ENCODE measurements at places on chromosomes 7 and 10.

- peak; percentile 35 for DNase-seq
Observed at GRCh38 chr10:129883029-129883428, 81.0 kb downstream of the EBF3 start.

- DNase-seq, result peak; percentile 31
Observed at GRCh38 chr10:6988654-6989053, 408.6 kb upstream of the PRKCQ start.

DNA sequence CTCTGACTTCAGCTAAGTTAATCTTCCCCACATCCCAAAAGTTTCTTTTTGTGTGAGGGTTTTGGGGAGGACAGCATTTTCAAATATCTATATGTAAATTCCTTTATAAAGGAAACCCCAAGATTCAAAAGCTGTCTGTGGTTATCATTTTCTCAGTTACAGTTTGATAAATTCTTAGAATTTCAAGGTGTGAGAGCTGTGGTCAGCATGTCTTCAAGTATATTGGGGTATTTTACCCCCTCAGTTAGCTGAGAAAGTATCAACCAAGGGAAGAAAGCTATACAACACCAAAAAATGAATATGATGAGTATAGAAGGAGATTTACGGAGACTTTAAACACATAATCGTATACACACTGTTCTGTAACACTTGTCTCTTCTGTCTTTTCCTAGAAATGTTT is 109.2 kb downstream of the SND1 start:
- no peak for DNase-seq

GRCh38 chr10:44253769-44254462 is 131.0 kb downstream of the CXCL12 start:
- DNase-seq, result no peak

DNA sequence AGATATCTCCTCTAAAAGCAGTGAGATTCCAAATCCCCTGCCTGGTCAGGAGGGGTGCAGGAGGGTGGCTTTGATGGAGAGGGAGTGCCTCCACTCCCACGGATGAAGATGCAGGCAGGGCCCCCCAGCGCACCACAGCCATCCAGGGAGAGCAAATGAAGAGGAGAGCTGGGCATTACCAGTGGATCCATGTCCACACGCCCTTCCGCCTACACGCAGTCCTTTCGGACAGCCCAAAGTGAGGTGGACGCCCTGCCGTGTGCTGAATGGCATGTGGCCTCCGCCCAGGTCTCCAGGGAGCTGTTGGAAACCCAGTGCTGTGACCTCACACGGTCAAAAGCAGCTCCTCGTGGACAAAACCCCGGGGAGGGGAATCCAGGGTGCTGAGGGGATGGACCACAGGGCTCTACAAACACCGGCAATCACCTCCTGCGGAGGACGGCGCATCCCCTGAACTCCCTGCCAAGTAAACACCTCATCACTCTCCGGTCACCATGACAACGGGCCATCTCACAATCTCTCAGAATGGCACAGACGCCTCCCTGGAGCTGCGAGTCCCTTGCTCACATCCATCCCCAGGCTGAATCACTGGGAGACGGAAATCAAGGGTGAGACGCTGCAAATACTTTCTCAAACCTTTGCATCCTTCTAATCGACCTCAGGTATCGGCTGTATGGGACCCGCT is 35.0 kb upstream of the DNAAF5 start:
- no peak for DNase-seq

- DNase-seq, result no peak
Observed at GRCh38 chr10:12417331-12417730, 68.0 kb downstream of the CAMK1D start.

DNA sequence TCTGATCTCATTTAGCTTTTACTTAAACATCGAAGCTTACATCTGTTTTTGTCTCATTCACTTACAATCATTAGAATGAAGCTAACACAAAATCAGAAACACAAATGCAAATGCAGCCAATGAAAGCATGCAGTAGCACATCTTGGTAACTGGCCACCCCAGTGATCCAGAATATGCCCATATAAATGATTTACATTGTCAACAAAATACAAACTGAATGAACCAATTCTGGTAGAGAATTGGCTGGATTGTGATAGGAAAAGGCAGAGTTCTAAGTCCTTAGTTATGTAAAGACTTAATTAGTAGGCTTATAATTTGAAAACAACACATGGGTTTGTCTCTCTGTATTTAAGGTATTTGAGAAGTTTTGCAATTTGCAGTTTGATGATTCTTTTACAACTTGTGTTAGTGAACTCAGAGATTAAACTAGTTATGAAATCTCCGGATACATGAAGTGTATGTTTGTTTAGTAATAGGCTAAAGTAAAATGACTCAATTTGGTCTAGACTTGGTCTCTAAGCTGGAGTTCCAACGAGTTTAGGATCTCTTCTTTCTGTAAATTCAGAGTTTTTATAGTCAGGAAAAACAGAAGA is 21.2 kb downstream of the TECTB start:
- DNase-seq, result no peak

- DNase-seq, result no peak
Observed at GRCh38 chr7:27300421-27300820, 57.8 kb downstream of the EVX1 start.

- no peak for DNase-seq
Observed at GRCh38 chr10:69732147-69732825, 69.4 kb upstream of the COL13A1 start.

DNA sequence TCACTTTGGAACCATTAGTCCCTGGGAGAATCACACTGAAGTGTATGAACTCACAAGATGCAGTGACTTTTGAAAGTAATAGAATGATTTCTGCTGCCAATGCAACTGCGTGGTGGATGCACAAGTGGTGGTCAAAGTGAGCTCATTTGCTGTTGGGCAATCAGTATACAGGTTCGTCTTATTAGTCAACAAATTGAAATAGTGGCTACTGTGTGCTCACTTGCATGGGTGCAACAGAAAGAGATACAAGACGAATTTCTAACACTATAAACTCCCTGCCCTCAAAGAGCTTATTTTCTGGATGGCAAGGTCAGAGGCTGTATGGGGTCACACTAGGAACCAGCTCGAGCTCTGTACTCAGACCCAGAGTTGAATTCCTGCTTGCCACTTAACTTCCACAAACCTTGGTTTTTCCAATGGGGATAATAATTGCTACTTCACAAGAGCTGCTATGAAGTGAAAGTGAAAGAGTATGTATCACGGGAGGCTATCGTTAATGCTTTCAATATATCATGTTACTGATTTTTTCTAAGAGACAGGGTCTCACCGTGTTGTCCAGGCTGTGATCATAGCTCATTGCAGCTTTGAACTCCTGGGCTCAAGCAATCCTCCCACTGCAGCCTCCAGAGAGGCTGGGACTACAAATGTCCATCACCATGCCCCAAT is 8.3 kb upstream of the BCL7B start:
- no peak for DNase-seq

- DNase-seq, result no peak
Observed at GRCh38 chr10:119509909-119510451, 32.5 kb downstream of the RGS10 start.

DNA sequence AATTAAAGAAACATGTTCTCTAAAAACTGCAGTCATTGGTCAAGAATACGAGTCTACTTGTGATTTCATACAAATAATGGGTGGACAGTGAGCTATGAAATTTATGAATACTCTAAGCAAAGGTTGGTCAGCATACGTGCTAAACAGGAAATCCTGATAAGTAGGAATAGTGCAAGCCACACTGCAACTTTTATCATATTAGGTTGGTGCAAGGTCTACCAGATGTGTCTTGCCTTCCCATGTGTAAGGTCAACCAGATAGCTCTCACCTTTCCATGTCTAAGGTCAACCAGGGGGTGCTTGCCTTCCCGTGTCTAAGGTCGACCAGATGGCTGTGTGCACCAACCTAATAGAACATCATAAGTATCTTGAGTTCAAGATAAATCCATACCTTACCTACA is 2.0 kb upstream of the ITGB1 start:
- no peak for DNase-seq

- DNase-seq, result peak; percentile 5
Observed at GRCh38 chr7:13800694-13801448, 188.6 kb downstream of the ETV1 start.

- DNase-seq, result no peak
Observed at GRCh38 chr10:30378201-30378995, 29.3 kb upstream of the MTPAP start.

DNA sequence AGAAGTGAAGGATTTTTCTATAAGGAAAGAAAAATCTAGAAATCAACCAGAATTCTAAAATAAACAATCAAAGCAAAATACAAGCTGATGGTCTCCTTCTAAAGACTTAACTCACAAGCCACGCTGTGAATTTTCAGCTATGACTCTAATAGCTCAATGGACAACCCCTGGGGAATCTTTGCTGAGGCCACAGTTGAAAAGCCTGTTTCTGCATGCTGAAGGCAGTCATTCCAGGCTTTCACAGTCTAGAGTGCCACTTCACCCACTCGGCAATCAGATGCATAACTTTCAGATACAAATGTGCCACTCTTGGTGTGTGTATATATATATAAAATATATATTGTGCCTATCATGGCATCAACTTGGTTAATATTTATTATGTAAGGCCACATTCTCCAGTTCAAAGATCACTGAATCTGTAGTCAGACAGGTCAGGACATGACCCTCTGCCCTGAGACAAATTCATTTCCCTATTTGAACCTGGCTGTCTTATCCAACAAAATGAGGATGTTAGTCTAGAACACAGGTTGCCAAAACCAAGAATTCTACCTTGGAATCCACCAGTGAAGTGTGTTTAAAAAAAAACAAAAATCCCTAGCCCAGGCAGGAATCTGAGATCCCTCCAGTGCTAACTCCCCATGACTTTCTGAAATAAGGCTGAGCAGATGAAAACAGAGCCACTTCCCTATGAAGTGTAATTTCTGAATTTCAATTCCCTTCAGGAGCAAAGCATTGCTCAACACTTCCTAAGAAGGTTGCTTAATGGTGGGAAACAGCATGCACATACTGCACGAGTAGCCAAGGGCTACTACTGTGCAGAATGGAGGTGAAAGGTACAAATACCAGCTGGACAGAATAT is 9.9 kb downstream of the LIPA start:
- DNase-seq, result no peak

- no peak for DNase-seq
Observed at GRCh38 chr7:103967401-103967800, 22.1 kb downstream of the RELN start.

GRCh38 chr10:14889318-14889717 is 10.7 kb downstream of the SUV39H2 start:
- DNase-seq, result no peak

DNA sequence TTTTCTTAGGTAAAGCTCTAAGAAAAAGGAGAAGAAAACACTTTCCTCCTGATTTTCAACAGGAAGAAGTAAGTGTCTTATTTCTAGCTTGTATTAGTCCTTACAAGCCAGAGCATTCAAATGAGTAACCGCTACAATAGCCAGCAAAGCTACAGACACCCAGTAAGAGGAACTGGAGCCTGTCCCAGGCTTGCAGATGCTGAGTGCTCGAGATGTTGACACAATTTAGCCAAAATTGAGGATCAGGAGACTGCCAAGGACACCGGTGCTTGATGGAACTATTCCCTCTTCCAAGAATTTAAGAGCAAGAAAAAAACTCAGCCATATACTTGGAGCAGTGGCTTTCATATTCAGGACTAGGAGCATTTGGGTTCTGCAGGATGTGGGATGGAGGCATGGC is 149.3 kb upstream of the DPP6 start:
- DNase-seq, result no peak

DNA sequence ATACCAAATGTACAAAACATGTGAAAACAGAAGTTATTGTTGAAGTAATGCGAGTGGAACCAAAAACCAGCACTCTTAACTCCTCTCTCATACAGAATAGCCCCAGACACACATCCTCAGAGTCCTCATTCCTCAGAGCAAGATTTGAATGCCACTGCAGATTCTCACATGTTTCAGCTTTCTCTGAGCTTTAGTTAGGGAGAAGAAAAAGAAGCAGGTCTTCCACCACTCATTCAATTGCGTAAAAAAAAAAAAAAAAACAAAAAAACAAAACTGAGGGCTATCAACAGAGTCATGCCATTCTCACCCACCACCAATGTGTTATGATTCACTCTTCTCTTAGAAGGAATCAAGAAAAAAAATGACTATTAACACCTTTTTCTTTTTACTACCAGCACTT is 287.7 kb downstream of the IPMK start:
- no peak for DNase-seq

DNA sequence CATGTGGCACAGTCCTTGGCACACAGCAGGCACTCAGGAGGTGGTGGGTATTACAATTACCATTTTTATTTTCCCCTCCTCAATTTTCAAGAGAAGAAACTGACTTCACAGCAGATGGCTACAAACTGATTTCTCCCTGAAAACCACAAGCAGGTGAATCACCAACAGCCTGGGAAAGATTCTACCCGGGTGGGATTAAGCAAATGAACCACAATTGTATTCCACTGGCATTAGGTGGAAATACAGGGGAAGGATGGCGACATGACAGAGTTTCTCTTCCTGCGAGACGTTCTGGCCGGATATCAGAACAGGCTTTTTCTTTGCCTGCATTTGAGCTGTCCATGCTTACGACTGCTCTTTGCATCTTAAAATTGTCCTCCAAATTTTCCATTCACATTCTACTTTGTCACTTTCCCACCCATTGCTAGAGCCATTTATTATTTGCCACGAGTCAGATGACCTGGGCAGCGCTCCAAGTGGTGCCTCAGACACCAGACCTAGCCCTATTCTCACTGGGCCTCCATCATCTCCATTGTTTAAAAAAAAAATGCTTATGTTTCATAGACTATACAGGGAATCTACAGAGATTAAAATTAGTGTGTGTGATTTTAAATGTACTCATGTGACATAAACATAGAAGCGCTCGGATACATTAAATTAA is 4.6 kb downstream of the DENND11 start:
- no peak for DNase-seq

GRCh38 chr7:7933915-7934526 is 34.6 kb upstream of the GLCCI1 start:
- DNase-seq, result no peak

DNA sequence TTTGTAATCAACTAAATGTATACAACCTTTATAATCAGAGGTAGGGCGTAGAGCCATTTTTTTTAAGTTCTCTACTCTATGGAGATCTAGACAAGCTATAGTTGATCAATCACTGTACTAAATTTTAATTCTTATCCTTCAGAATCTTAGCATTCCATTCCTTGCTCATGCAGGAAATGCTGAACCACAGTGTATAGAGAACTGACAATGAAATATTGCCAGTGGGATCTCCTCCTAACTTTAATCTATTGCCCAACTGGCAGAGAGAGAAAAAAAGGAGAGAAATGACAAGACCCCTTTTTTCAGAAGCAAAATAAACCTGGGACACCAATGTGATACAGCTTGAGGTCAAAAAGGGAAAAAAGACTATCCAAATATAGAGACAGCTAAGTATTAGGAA is 26.4 kb upstream of the PPP3CB start:
- DNase-seq, result no peak

DNA sequence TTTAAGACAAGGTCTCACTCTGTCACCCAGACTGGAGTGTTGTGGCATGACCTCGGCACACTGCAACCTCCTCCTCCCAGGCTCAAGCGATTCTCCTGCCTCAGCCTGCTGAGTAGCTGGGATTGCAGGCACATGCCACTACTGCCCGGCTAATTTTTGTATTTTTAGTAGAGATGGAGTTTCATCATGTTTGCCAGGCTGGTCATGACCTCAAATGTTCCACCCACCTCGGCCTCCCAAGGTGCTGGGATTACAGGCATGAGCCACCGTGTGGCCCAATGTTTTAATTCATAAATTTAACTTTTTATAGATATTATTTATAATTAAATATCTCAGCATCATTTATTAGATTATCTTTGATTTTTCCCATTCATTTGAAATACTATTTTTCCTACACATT is 658.0 kb upstream of the NRG3 start:
- no peak for DNase-seq

Measured in activated CD4-positive, alpha-beta T cell treated with anti-CD3 and anti-CD28 coated beads for 48 hours (primary cell).